ENCODE measurements at places on chromosomes 1 and 21. TPM values are rescaled to one million over a fixed set of nuclear protein-coding genes. Genes with fewer than 3 reads are reported as not detected.

The BATF3 gene
- 0.60 TPM for total RNA-seq

The E2F2 gene
- not detected for total RNA-seq

The TRIM67 gene
- not detected for total RNA-seq

The MTARC2 gene
- 4.8 TPM for total RNA-seq

The CRYAA gene
- total RNA-seq, result not detected

The FAM177B gene
- total RNA-seq, result not detected

The CADM3 gene
- total RNA-seq, result not detected

The LCE3D gene
- not detected for total RNA-seq

The EPS8L3 gene
- total RNA-seq, result not detected

The MROH9 gene
- total RNA-seq, result 0.15 TPM

The RIPK4 gene
- total RNA-seq, result 0.23 TPM

The LCE1E gene
- total RNA-seq, result not detected

The BCL2L15 gene
- not detected for total RNA-seq

The RCSD1 gene
- total RNA-seq, result 0.08 TPM

The TINAGL1 gene
- 278 TPM for total RNA-seq

The RIMKLA gene
- total RNA-seq, result not detected

The LAMB3 gene
- total RNA-seq, result 5.6 TPM

The IL10 gene
- not detected for total RNA-seq

The KRTAP13-2 gene
- total RNA-seq, result not detected

Data from smooth muscle cell of the coronary artery (primary cell).